ENCODE measurements at places on chromosomes 2 and 18.

DNA sequence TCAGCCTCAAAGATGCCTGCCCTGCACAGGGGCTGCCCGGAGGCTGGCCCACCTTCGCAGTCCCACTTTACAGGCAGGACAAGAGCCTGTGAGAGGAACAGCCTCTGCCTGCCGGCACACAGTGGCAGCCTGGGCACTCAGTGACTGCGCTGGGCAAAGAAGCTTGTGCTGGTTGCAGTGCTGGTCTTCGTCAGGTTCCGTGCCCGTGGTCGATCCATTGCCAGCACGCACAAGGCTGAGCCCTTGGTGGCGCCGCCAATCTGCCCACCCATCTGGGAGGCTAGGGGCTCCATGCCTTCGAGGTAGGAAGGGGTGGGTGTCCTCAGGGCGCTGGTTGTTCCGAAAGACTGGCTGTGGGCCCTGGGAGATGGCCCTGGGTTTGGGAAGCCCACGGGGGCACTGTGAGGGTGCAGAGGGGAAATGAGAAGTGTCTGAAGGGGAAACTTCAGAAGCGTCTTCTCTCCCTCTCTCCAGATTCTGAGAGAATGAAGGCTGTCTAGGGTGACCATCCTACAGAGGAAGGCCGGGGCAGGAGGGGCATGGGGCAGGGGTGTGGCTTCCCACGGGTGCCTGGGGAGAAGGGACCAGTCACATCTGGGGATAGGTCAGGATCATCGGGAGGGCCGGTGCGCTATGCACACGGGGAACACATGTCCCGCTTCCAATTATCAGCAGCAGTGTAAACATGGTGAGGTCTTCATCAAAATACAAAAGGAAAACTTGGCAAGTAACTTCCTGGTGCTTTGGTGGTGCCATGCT is 49.1 kb upstream of the HS6ST1 start:
- no peak for DNase-seq

GRCh38 chr18:26536032-26536431 is 12.3 kb downstream of the KCTD1 start:
- DNase-seq, result no peak

DNA sequence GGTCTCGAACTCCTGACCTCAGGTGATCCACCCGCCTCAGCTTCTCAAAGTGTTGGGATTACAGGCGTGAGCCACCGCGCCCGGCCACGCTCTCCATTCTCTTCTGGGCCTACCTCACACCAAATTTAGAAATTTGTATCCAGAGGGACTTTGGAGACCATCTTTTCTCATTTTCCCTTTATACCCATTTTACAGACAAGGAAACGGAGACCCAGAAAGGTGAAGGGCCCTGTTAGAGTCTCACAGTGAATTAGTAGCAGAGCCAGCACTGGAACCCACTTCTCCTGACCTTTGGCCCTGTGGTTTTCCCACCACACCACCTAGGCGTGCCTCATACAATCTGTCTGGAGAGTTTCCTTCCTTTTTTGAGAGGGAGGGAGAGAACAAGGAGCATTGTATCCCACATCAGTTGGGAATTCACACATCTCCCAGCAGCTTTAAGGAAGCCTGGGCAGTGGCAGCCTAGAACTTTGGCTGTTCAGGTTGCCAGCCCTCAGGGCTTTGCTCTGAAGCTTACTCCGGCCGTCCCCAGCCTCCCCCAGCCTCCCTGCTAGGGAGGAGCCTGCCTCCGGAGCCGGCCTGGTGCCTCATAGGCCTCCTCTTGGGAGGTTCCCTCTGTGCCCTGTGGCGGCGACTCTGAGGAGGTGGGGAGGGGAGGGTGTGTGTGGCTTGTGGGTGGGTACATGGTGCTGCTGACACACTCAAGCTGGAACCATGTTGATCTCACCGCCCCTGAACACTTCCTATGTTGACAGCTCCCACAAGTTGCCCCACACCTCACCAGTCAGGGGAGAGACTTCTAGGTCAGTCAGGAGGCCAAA is 13.8 kb downstream of the FOSL2 start:
- DNase-seq, result peak; percentile 69

DNA sequence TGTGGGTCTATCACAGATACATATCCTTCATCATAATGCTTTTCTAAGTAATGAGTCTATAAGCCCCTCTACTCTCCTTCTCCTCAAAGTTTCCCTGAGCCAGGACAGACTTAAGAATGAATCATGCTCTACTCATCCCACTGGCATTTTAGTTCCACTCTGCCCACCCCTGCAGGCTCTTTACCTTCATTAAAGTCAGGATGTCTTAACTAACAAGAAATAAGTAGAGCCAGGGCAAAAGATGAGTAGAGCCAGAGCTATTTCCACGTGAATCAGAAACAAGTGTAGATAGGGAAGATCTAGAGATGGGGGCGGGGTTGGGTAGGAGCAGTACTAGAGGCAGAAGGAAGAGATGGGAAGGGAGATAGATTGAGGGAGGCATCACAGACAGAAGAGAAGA is 790.5 kb downstream of the RNF144A start:
- no peak for DNase-seq

DNA sequence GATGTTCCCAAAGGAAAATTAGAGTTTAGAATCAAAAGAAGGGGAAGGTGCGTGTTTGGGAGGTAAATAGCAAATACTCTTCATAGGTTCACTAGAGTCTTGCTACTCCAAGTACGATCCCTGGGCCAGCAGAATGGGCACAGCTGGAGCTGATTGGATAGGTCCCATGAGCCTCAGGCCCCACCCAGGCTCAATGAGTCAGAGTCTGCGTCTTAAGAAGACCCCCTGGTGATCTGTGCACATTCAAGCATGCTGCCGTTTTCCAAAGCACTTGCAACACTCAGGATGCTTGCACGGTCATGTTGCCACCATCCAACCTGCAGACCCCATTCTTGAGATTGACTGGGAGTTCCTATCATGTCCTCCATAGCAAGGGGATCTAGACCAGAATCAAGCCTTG is 40.5 kb downstream of the ABCG8 start:
- no peak for DNase-seq

DNA sequence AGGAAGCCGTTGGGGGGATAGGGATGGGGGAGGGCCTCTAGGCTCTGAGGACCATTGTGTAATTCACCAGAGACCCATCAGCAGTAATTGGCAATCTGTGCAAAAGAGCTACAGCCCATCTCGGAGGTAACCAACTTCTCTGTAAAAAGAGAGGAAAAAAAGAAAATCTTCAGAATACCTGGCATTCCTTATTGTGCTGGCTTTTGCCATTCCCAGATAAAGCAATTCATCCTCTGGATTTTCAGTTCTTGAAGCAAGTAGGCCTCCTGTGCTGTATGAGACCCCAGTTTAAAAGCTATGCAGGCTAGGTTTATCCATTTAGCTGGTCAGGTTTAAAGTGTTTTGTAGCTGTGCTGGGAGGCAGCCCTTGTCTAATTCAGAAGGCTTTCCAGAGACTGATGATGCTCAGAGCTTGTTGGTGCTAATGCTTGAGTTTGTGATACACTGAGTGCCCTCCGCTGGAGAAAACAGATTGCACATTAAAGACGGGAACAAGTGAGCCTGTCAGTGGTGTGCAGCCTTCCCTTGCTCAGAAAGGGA is at the start of gene LRRTM4:
TSS of gene LRRTM4 (minus strand) at position 446 of the 540 bp plus-strand sequence.
- DNase-seq, result no peak

DNA sequence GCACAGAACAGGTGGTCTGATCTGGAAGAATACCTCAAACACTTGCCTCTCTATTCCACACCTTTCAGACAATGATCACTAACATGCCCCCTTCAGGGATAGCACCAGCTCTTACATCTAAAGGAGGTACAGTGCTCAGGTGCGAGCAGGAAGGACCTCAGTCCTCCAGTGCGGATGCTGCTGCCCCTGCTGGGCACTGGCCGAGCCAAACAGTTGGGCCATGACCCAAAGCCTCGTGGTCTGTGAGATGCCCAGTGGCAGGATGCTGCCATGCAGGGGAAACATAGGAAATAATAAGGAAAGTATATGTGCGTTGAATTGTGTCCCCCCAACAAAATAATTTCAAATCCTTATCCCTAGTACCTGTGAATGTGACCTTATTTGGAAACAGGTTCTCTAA is 243.7 kb downstream of the NDUFA10 start:
- DNase-seq, result no peak

DNA sequence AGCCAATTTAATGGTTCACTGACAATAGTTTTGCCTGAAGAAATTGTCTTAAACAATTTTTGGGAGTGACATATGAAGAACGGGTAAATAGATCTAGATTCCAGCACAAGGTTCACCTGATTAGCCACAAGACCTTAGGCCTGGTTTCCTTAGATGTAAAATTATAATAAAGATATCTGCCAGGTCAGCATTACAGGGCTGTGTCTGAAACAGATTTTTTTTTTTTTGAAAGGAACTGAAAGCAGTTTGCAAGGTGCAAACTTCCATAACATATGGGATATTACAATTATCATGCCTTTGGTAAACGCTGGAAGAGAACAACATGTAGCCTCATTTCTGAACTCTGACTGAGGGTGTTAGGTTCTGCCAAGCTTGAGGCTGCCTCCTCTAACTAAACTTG is 599.4 kb downstream of the ERBB4 start:
- DNase-seq, result no peak

DNA sequence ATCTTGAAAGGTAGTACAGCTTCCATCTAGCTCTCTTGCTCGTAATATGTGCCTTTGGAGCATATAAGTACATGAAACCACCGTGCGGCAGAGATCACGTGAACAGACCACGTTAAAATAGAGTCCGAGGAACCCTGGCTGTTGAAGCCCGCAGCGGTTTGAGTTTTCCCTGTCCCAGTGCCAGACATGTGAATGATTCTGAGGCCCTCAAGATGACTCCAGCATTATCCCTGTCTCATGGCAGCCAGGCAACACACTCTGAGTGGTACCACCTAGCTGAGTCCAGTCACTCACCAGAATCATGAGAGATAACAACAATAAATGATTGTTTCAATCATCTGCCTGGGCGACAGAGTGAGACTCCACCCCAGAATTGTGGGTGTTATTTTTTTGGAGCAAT is 21.6 kb upstream of the AAK1 start:
- no peak for DNase-seq

GRCh38 chr18:42340423-42341009 is 385.5 kb downstream of the PIK3C3 start:
- DNase-seq, result no peak

- no peak for DNase-seq
Observed at GRCh38 chr2:69776886-69777785, 35.2 kb downstream of the ANXA4 start.

- DNase-seq, result no peak
Observed at GRCh38 chr2:96558485-96558884, 21.9 kb downstream of the ARID5A start.

- no peak for DNase-seq
Observed at GRCh38 chr2:215238485-215239098, 73.3 kb upstream of the ATIC start.

- DNase-seq, result no peak
Observed at GRCh38 chr18:60508108-60508507, 135.5 kb upstream of the MC4R start.

DNA sequence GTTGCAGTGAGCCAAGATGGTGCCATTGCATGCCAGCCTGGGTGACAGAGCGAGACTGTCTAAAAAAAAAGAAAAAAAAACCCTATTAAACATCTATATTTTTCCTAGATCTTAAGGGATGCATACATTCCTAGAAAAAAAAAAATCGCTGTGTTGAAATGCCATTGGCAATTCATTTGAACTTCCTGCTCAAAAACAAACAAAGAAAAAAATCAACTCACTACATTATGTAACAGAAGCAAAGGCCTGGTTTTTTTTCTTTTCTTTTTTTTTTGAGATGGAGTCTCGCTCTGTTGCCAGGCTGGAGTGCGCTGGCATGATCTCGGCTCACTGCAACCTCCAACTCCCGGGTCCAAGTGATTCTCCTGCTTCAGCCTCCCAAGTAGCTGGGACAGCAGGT is 21.7 kb upstream of the STRN start:
- no peak for DNase-seq

DNA sequence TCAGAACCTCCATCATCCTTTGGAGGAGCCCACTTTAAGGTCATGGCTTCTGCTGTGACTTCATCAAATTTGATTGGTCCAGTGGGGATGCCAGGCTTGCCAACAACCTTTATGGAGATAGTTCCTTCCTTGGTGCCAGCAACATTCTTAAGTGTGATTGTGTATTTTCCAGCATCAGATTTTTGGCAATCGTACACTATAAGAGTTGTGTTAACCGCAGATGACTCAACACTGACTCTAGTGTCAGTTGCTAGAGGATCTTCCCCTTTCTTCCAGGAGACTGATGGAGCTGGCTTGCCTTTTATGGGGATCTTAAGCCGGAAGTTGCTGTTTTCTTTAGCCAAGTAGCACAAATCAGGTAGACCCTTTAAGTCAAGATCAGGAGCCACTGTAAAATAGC is 98.7 kb downstream of the PLEKHA3 start:
- no peak for DNase-seq

GRCh38 chr18:30957066-30957465 is 85.5 kb downstream of the DSC3 start:
- no peak for DNase-seq

DNA sequence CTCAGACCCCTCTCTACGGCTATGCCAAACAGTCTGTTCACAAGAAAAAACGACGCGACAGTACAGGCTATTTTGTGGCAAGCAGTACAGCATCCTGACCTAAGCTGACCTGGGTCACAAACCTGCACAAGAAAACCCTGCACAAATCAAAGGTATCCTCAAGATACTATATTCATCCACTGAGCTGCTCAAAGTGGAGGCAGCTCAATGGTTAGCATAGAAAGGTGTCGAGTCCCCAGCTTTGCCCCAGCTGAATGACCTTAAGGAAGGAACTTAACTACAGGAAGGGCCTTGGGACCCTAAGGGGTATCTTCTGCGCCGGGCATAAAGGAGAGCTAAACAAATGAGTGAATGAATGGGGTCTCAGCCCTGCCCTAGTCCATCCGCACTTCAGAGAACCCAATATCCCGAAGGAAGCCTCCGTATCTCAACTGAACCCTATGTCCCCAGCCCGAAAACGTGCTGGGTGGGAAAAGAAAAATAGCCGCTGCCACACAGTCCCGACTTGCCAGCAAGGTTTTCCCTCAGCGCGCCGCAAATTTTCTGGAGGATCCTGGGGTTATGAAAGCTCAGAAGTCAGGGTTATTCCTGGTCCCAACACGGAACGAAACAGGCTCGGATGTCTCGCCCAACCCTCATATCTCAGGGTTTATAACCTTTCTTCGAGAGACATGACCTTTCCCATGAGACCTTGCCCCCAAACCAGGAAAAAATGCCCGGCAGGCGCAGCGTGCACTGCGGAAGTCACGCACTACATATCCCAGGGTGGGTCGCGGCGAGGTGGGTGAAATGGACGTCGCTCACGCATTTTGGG is at the start of gene FASTKD1:
TSS of gene FASTKD1 (minus strand) at position 706 of the 814 bp plus-strand sequence. CDS start 1,836 bp downstream, outside the sequence.
- DNase-seq, result peak; percentile 90

- no peak for DNase-seq
Observed at GRCh38 chr2:239534581-239535412, 134.0 kb upstream of the HDAC4 start.

DNA sequence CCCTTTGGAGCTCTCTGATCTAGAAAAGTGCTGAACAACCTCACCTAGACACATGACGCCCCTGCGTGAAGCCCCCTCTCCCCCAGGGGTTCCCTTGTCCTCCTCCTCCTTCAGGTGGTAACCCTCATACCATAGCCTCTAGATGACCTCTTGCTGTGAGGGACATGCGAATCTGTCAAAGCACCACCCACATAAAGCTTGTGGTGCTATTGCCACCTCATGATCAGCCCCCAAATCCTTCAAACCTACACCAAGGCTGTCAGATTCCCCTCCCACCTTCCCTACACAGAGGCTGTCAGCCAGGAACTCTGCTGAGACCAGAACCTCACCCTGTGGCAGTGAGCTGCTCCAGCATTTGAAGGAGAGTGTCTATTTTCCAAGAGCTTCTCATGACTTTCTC is 43.1 kb upstream of the TEX51 start:
- no peak for DNase-seq

- DNase-seq, result no peak
Observed at GRCh38 chr18:39990540-39990939, 1964.5 kb upstream of the PIK3C3 start.
